Hepatic stellate cell (primary cell): ENCODE measurements at places on chromosomes 7 and 10.

GRCh38 chr10:116683821-116684220 lies 58.5 kb downstream of the HSPA12A start:
- DNase-seq: no peak

- DNase-seq: no peak
Observed at GRCh38 chr10:48910548-48910947, 29.1 kb downstream of the LRRC18 start.

DNA sequence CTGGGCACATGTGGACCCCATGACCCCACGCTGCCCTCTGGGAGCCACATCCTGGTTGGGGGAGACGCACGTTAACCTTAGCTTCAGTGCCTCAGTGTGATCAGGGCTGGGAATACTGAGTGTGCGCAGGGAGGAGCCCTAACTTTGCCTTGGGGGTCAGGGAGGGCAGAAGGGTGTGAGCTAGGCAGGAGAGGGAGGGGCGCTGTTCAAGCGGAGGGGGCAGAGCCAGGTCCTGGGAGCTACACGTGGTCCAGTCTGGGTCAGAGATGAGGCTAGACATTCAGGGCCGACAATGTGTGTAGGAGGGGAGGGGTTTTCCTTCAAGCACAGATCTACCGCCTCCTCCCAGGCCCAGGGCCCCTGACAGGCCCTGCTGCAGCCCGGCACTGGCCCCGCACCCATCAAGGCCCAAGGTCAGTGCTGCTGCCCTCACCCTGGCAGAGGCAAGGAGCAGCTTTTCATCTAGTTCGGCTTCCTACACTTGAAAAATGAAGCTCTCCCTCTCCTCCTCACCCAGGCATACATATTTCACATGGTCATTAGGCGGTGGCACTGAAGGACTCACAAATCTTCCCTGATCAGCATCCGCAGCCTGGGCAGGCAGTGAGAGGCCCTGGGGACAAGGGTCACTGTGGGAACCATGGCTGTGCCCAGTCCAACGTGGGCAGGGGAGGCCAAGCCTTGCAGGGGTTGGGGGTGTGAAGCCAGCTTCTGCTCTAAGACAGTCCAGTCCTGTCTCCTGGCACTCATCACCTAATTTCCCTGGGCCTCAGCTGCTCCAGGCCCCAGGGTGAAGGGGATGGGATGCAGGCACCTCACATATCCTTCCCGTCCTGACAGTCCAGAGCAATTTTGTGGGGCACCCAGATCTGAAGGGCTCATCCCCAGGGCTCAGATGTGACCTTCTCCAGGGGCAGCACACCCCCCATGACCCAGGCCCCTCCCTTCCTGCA lies 47.3 kb downstream of the C10orf105 start:
- no peak for DNase-seq

- no peak for DNase-seq
Observed at GRCh38 chr10:131177431-131178327, 133.8 kb downstream of the TCERG1L start.

- peak; percentile 75 for DNase-seq
Observed at GRCh38 chr10:101095550-101096213, 33.9 kb downstream of the KAZALD1 start.

DNA sequence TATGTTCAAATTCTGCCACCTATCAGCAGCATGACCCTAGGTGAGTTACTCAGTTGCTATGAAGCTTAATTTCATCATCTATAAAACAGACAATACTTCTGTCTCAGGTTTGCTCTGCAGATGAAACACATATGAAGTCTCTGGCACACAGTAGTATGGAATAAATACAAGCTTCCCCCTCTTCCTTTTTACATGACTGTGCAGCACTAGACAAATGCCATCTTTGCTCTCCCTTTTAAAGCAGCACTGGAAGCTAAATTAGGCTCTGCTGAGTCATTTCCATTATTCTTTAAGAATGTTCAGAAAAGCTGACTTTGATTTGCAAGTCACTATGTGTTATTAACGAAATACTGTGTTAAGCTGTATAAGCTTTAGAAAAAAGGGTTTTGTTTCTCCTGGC lies 40.7 kb upstream of the ANAPC16 start:
- DNase-seq: peak; percentile 11

GRCh38 chr10:120803972-120804371 lies 47.2 kb upstream of the WDR11 start:
- no peak for DNase-seq

- DNase-seq: peak; percentile 8
Observed at GRCh38 chr10:50511492-50512213, 112.1 kb downstream of the SGMS1 start.

- DNase-seq: no peak
Observed at GRCh38 chr7:2971914-2972834, 71.5 kb downstream of the CARD11 start.

GRCh38 chr7:39211581-39211980 lies 233.9 kb downstream of the POU6F2 start:
- no peak for DNase-seq

GRCh38 chr7:78490524-78490923 lies 692.0 kb downstream of the PHTF2 start:
- DNase-seq: no peak

DNA sequence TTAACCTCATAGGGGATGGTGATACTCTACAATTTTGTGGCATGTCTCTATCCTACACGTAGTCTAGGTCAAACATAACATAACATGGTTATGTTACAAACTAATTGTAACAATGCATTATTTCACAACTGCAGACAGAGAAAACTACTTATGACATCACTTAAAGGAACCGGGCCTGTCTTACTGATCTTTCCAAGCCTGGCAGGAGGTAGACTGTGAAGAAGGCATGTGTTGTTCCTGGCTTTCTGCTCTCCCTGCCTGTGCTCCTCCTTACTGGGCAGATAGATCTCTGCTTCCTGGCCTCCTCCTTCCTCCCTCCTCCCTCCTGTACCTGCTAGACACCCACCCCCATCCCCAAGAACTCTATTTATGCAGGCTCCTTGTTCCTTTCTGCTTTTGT lies 5.4 kb downstream of the CACNB2 start:
- DNase-seq: no peak

GRCh38 chr10:35124540-35124939 lies 2.1 kb upstream of the CREM start:
- DNase-seq: no peak

- DNase-seq: no peak
Observed at GRCh38 chr10:7937315-7937945, 117.1 kb upstream of the GATA3 start.

DNA sequence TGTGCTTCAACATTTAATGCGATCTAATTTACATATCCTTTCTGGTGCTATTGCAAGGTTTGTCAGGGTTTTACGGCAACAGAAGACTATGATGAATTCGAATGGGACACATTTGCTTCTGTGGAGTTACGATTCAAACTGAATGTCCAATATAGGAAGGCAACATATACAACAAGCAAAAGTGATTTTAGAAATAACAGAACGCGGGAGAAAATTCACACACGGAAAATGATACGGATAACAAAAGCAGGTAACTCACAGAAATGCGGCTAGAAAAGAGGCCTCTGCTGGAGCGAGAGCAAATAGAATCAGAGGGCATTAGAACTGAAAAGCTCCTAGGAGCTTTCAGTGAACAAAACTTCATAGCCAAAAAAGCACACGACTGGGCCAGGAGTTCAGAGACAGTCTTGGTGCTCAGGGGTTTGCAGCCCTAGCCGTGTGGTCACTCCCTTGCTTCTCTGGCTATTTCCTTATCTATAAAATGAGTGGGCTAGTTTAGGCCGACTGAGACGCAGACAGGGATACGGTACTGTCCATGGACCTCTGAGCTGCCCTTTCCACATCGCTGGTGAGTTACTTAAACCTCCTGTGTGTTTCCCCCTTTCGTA lies 557 bp upstream of the TAX1BP1 start:
- DNase-seq: peak; percentile 35

DNA sequence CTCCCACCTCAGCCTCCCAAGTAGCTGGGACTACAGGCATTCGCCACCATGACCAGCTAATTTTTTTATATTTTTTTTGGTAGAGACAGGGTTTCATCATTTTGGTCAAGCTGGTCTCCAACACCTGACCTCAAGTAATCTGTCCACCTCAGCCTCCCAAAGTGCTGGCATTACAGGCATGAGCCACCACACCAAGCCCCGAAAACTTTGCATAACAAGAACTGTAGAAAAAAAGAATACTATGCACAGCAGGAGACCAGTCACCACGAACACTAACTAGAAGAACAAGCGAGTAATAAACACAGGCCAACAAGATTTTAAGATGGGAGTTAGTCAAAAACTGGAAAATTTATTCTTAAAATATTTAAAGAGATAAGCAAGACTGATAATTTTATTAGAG lies 447.0 kb downstream of the ETV1 start:
- DNase-seq: no peak

DNA sequence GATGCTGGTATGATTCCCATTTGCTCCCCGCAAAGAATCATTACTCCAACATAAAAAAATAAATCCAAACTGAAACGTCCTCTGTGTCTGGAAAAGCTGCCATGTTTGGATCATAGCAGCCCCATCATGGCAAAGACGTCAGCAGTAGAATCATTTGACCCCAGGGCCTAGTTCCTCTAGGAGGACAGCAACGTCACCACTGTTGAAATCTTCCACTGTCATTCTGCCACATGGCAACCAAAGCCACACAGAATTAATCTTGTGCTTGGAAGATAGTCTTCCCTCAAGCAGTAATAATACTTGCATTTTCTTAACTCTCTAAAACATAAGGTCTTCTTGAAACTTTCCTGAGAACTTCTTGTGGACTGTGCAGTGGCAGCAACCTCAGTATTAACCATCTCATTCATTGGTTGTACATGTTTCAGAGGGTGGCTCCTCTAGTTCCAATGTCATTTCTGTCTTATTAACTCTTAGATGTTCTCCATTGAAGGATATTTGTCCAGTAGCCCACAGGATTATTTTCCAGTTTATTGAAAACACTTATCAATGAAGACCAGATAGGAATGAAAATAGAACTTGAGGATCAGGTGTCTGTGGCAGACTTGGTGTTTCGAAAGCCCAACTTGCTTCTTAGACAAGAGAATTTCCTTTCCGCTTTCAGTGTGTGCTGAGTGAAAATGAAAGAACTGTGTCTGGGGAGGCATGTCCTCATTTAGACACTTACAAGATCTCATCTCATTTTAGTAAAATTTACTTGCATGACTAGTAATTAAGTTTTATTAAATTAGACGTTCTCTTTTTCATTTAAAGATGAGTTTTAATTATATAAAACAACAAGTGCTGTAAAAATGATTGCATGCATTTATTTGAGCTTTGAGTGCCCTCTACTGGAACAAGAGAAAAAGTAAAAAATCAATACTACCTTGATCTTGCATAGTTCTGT lies 28.9 kb upstream of the INHBA start:
- DNase-seq: no peak

DNA sequence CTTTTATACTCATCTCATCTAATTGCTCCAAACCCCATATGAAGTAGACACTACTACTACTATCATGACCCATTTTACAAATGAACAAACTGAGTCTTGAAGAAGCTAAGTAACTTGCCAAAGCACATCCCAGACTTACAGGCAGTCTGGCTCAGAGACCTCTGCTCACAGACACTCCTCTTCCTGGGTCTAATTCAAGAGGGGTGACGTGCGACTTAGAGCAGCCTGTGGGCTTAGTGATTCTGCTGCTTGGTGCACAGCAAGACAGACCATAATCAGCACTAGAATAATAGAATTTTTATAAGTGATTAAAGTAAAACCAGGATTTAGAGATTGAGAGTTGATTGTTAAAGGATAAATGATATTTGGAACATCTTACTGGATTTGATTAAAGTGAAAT lies 750.8 kb downstream of the AUTS2 start:
- DNase-seq: no peak

GRCh38 chr7:139784648-139785047 lies 6.8 kb upstream of the HIPK2 start:
- no peak for DNase-seq

- DNase-seq: no peak
Observed at GRCh38 chr7:140637400-140637799, 3.2 kb downstream of the DENND2A start.

- DNase-seq: no peak
Observed at GRCh38 chr7:142301299-142301698, 43.4 kb upstream of the PRSS58 start.

GRCh38 chr7:23164846-23165245 lies 17.0 kb upstream of the NUP42 start:
- no peak for DNase-seq

- DNase-seq: no peak
Observed at GRCh38 chr10:3902809-3903410, 117.9 kb upstream of the KLF6 start.

- no peak for DNase-seq
Observed at GRCh38 chr10:21184984-21185383, 287.9 kb upstream of the NEBL start.

GRCh38 chr7:158021836-158022235 lies 565.8 kb downstream of the PTPRN2 start:
- no peak for DNase-seq

DNA sequence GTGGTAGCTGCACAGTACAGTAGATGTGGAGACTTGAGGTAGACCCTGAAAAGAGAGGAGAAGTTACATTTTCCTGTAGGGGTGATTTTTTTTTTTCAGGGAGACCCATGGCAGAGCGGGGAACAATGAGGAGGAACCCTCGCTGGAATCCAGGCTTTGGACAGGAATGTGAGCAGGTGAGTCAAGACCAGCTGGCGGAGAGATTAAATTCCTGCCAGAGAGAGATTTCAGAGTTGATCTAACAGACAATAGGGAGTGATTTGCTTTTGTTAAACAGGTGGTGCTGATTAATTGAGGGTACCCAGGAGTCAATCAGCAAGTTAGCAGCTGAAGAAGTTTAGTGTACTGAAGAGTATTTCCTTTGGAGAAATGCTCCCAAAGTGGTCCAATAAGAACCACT lies 41.6 kb upstream of the MINDY3 start:
- no peak for DNase-seq
